WTC11 (cell line): ENCODE measurements at places on chromosomes 2 and 18.

GRCh38 chr2:49318531-49318930 is 164.2 kb upstream of the FSHR start:
- DNase-seq, result no peak

GRCh38 chr18:25787276-25787675 is 303.1 kb downstream of the SS18 start:
- DNase-seq, result no peak

DNA sequence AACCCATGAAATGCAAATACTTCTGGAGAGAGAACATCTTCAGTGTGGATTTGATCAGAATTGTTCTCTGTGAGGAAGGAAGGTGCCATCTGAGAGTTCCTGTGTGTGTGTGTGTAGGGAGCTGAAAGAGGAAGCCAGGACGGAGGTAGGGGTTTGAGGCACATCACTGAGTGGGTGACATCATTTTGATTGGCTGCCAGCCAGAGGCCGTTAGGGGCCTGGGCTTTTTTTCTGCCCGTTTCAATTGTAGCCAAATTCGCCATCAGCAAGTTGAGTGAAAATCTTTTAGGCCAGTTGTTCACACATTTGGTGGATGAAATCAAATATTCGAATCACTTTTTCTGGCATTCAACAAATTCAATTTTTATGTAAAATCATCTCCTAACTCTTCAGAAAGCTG is 48.9 kb downstream of the TSN start:
- no peak for DNase-seq

- no peak for DNase-seq
Measured at GRCh38 chr2:235553291-235553690, 59.4 kb downstream of the AGAP1 start.

- DNase-seq, result no peak
Measured at GRCh38 chr18:58051765-58052460, 7.9 kb downstream of the NEDD4L start.

GRCh38 chr18:48742706-48743475 is 204.1 kb downstream of the CTIF start:
- DNase-seq, result no peak

DNA sequence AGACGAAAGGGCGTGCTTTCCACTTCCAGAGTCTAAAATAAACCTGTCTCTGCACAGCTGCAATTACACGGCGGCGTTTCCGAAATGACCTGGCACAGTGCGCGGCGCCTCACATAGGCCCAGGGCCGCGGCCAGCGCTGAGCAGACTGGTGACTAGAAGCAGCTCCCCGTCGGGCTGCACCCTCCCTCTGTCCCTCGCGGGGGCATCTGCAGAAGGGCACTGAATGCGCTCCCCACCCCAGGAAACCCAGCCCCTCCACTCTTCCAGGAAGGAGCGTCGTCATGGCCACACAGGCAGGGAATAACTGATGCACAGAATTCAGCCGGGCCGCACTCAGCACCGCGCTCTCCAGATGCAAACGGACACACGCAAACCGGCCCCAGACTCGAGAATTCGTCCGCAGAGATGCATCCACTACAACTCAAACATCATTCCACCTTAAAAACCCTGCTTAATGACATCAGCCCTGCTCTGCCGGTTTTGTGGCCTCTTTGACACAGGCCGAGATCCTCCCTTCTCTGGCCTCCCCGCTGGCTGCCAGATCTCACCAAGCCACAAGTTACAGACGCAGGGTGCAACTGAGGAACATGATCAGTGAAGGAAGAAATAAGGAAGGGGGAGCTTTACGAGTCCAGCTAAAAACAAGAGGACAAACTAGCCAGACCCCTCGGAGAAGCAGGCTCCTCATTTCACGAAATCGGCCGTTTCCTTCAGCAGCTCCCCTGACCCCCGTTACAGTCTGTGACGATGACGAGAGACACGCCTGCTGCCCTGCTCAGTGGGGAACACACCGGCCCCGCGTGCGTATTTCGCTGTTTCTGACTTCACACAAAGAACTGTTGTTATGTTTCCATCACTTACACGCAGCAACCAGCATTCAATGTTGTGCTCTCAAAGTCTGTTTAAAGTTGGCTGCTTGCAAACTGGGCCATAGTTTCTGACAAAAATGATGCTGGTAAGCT is 40.2 kb downstream of the MBP start:
- DNase-seq, result no peak

DNA sequence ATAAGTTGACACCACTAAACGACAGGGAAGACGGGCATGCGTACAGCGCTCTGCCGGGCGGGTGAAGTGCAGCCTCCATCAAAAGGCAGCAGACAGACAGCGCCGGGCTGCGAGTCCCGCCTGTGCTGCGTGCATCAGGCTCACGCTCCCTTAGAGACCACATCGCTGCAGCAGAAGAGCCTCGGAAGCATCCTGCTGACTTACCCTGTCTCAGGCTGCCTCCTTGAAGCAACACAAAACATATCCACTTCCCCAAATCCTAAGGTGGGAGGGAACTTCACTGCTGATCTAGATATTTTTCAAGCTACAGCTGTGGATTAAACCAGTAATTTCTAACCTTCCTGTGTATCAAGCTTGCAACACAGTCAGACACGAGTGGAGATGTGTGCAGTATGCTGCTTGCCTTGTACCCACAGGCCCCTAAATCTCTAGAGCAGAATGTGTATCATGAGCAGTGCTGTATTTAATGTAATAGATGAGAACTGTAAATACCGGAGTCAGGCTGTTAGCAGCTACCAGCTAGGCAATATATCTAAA is 6.4 kb downstream of the MYT1L start:
- DNase-seq, result no peak

DNA sequence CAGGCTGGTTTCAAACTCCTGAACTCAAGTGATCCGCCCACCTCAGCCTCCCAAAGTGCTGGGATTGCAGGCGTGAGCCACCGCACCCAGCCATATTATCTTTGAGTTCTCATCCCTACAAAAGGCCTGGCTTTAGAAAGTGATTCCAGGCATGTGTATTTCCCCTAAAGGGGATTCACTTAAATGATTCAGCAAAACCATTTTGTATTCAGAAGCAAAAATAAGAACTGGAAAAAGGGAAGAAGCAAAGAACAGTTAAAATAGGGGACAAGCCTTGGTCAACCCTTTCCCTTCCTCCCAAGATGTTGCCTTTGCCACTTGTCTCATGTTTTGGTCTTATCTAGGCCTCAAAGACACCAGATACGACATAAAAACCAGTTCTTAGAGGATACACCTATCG is 10.5 kb downstream of the TM4SF20 start:
- DNase-seq, result no peak

DNA sequence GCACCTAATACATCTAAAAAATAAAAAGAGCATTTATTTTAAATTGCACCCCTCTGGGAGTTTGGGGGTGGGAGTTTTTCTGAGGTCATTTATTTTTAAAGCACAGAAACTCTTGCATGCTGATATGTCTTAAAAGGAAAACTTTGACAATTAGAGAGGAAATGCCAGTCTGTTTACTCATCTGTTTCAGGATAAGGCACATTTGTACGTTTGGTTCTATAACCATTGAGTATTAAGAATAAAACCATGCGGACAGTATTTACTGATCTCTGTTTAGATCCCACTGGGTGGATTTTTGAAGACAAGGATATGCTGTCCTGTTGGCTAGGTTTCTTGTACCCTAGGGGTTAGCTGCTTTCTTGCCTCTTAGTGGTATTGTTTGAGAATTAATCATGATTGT is 122.9 kb downstream of the TANC1 start:
- DNase-seq, result no peak

DNA sequence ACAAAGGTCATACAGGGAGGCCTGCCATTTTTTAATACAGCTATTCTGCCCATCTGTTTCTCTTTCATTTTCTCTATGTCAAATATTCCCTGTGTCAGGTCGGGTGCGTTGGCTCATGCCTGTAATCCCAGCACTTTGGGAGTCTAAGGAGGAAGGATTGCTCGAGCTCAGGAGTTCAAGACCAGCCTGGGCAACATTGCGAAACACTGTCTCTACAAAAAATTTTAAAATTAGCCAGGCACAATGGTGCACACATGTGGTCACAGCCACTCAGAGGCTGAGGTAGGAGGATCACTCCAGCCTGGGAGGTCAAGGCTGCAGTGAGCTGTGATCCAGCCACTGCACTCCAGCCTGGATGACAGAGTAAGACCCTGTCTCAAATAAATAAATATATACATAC is 34.7 kb downstream of the TMEM37 start:
- no peak for DNase-seq

DNA sequence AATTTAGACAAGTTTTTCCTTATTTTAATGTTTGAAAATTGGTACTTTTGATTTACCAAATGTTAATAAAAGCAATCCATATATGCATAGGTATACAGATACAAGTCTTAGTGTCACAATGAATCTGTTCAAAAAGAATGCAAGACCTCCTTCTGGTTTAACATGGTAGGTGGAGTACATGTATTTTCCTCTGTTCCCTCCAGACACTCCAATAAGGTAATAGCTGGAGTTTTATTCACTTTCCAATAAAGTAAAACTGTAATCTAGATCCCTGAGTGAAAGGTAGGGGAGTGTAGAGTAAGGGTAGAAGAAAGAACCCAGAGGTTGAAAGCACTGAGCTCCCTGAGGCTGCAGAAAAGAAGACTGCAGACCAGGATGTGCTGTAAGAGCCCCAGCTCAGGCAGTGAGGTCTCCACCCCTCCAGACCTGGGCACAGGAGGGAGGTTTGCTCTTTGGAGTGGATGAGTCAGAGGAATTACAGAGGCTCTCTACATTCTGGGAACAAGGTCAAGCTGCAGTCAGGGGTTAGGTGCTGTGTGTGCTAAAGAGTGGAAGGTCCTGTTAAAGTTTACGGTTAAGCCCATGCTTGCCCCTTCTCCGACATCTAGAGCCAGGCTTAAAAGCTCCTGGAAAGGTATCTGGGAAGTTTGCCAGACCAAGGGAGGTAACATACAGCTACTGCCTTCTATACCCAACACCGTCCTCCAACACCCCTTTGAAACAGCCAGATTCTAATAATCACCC is 27.6 kb upstream of the STAT1 start:
- DNase-seq, result peak; percentile 20

GRCh38 chr2:164061129-164061746 is 325.4 kb upstream of the FIGN start:
- peak; percentile 77 for DNase-seq

DNA sequence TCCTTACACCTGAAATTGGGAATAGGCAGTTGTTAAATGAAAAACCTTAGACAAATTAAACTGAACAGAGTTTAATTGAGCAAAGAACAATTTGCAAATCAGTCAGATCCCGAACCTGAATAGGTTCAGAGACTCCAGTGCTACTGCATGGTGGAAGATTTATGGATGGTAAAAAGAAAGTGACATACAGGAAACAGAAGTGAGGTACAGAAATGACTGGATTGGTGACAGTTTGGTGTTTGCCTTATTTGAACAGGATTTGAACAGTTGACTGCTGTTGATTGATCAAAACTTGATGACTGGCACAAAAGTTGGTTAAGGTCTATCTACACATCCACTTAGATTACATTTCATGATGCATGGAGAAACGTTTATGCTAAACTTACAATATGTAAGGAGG is 248.8 kb downstream of the HNMT start:
- DNase-seq, result no peak

DNA sequence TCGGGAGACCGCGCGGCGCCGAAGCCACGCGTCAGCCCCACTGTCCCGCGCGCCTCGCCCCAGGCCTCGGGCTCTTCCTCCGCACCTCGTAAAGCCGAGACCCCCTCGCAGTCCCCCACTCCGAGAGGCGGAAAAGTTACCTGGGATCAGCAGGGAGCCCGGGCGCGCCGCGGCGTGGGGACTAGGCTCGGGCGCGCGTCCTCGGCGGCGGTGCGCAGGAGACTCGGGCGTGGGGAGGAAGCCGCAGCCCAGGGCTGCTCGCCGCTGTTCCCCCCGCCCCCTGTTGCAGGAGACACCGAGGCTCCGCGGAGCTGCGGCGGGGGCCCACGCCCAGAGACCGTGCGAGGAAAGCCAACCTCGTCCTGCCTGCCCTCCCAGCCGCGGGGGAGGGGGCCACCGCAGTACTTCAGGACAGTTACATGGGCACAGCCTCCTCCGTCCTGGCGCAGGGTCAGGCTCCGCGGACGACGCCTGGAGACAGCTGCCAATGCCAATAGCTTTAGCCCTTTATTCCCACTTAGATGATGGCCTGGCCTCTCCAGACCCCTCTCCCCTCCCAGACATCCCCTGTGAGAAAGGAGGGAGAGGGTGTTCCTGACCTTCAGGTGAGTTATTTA is at the start of gene EPB41L3:
Gene EPB41L3 (minus strand): TSS at position 225 of the 617 bp plus-strand sequence. CDS start 54,814 bp downstream, outside the sequence.
- DNase-seq, result peak; percentile 49

DNA sequence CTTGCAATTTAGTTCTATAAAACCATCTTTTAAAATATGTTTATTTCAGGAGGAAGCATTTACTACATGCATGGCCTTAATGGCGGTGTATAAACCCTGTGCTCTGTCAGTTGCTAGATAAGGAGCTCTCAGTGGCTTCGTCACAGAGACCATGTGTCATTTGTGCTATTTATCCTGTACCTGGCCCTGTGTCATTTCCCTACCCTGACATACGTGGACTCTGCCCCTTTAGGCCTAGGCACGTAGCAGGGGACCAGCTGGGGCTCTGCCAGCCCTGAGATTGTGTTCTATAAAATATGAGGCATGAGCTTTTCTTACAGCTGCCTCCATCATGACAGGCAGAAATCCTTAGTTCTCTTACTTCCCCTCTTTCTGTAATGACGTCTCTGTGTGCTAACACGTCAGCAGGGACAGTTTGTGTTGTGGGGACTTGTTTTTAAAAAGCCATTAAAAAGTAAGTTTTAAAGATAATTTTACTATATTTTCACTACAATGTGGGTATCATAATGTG is 88.0 kb downstream of the ITGB1BP1 start:
- no peak for DNase-seq

DNA sequence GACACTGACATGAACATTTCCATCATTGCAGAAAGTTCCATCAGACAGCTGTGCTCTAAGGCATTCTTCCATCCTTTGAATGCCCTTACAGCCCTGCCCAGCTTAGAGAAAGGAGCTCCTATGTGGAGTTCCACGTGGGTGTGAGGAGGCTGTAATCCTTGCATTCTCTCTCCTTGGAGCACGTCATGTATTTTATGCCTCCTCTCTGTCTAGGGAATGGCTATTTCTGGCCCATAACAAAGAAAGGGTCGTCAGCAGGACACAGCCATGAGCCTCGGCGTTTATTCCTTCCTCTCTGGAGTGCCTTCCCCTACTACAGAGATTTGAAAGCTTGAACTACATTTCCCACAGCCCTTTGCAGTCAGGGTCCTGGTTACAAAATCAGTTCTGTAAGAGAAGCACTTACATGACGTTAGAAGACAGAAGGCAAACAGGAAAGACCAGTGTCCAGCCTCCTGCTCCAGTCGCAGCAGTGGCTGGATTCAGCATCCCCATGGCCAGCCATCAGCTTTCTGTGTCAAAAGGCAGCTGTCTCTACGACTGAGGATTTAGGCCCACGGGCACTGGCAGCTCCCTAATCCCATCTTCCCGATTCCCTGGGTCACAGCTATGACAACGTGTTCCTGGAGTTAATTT is 234.9 kb downstream of the TFCP2L1 start:
- DNase-seq, result no peak

DNA sequence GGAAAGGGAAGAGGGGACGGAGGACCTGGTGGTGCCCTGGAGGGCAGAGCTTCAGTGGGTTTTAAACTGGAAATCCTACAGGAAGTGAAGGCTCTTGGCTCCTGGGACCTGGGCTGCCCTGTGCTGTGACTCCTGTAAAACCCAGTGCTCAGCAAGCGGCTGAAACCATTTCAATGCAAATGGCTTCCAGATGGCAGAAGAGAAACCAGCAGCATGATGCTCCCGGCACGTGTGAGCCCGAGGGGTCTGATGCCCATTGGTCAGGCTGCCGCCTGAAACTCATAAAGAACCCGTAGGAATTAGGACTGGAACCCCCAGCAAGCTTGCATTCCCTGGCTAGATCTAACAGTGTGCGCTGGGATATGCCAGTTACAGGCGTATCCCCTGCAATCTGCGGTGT is 109.2 kb upstream of the THOC1 start:
- peak; percentile 22 for DNase-seq
